Activated T-helper 9 cell treated with anti-CD3 and anti-CD28 coated beads, Interleukin-2, amount 50 U/mL, for 16 hours (primary cell): ENCODE measurements at places on chromosomes 1 and 21.

GRCh38 chr21:37627074-37627473 lies 260.5 kb downstream of the DYRK1A start:
- no peak for DNase-seq

- no peak for DNase-seq
Observed at GRCh38 chr1:1001057-1001783, 1.3 kb upstream of the HES4 start.

DNA sequence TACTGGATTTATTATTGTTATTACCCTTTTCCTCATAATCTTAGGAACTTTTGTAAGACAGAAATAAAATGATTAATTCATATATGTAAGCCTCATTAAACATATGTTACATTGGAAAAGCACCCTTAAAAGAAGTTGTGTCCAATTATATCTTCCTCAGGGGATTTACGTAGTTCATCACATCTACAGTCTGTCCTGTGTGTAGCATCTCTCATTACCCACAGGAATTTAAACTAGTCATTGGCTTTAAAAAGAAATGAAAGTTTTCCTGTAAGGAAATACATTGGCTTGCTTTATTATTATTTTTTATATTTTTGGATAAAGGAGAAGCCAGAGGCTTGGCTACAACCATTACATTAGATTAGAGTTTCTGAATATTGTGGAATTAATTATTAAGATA lies 56.1 kb downstream of the SWT1 start:
- DNase-seq: no peak

DNA sequence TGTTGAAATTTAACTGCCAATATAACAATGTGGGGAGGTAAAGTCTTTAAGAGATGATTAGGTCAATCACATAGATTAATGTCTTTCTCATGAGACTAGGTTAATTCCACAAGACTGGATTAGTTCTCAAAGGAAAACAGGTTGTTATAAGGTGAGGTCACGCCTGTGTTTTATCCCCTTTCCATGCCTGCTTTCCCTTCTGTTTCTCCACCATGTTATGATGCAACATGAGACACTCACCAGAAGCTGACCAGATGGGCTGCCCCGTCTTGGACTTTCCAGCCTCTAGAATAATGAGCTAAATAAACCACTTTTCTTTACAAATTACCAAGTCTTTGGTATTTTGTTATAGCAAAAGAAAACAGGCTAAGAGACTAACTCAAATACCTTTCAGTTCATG lies 70.8 kb downstream of the DDAH1 start:
- DNase-seq: no peak

DNA sequence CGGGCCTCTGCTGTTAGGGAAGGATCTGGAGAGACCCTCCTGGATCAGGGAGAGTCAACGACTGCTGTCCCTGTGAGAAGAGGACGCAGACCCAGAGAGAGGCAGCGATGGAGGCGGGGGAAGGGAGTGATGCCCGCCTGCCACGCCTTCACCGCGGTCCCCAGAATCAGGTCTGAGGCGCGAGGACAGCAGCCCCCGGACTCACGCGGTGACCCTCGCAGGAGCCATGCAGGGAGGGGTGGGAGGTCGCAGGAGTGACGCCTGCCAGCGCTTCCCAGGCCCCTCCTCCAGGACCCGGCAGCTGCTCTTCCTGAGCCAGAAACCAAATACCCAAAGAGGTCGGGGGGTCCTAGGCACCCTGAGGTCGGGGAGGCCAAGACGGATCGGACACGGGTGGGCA lies 6.2 kb upstream of the TNFRSF4 start:
- DNase-seq: no peak

GRCh38 chr21:46227811-46228344 lies 696 bp downstream of the LSS start:
- no peak for DNase-seq

DNA sequence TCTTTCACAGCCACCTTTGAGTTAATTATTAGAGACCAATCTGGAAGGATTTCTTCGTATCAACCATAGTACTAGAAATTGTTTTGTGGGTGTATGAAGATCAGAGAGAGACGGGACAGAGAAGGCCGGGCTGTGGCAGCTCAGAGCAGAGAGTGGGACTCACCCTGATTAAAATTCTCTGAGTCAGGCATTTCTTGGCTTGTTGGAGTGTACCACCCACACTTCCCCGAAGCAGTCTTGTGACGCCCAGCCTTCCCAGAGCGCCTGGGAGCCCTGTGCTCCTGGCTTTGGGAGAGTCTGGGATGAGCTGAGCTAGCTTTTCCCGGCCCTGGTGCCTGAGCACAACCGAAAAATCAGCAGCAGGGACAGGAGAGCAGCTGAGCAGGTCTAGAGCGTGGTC lies 19.4 kb downstream of the PLEKHM2 start:
- no peak for DNase-seq

DNA sequence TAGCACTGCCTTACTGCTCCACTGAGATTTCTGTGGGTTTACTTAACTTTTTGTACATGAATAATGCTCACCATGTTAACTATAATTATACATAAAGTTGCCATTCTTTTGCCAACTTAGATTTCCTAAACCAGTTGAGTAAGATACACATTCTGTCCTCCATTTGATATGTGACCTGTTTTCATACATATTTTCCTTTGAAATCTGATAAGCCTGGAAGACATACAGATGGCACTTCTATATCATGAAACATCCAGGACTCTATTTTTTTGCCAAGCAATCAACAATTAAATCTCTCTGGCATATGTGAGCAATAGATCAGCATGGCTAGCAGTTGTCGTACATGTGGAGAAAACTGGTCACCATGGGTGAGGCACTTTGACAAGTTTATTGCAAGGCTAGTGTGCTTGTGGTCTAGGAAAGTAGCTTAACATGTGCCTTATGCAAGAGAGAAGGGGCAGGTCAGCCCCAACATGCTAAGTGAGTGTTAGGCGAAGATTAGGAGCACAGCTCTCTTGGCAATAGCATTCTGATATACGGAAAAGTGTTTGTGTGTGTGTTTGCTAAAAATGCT lies 14.2 kb downstream of the PRRX1 start:
- no peak for DNase-seq

- DNase-seq: no peak
Observed at GRCh38 chr1:156284757-156285156, 632 bp downstream of the TMEM79 start.
